C1 segment of cervical spinal cord (tissue), 14 donors: ENCODE measurements at places on chromosomes 3 and 15.

- no peak for DNase-seq
Observed at GRCh38 chr3:173660645-173661299, 263.2 kb downstream of the NLGN1 start.

DNA sequence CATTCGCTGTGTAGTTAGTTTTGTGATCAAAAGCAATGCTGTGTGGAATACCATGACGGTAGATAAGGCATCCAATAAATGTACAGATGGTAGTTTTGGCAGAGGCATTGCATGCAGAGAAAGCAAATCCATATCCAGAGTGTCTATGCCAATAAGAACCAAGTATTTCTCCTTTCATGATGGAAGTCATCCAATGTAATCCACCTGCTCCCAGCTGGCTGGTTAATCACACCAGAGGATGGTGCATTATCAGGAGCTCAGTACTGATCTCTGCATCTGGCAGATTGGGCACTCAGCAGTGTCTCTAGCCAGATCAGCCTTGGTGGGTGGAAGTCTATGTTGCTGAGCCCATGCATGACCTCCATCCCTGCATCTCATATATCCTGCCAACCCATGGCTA is 677.7 kb upstream of the NECTIN3 start:
- DNase-seq, result no peak

DNA sequence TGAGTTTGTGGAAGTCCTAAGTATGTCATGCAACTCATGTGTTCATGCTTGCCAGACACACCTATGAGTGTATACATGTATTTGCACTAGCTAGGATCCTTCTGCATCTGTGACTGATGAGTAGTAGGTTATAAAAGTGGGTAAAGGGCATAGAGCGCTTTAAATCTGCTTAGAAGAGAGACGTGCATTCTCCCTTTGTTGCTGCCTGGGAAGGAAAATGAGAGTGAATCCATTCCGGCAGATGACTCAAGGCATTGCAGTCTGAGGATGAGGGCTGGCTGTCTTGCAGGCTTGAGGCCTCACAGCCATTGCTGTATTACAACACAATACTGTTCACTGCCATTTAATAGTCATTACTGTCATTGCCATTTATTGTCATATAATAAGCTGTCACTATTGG is 120.8 kb upstream of the UMPS start:
- DNase-seq, result no peak

GRCh38 chr3:143298886-143299535 is 179.4 kb downstream of the CHST2 start:
- no peak for DNase-seq

- DNase-seq, result no peak
Observed at GRCh38 chr3:134338201-134338512, 36.1 kb downstream of the AMOTL2 start.

- no peak for DNase-seq
Observed at GRCh38 chr3:191253089-191253799, 54.2 kb downstream of the OSTN start.

DNA sequence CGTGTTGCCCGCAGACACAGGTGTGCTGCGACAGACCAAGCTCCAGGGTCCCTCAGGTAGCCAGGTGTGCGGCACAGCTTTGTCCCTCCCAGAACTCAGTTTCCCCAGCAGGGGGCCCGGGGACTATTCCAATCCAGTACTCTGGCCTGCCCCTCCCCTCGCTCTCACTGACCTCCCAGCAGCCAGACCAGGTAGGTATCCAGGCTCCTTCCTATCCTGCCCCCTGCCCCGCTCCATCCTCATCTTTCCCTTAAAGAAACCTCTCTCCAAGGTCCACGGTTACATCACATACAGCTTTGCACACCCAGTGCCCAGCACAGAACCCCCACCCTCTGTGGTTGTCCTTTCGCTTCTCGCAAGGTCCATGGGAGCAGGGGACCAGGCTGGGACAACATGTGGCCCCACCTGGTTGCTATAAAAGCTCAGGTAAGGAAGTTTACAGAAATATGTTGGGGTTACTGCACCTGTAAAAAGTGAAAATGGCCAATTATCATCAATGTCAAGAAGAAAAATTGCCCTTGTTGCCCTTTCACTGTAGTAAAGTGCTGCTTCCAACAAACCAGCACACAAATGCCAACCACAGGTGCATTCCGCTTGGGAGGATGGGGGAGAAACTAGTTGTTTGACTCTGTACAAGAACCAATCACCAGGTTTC is 7.3 kb upstream of the CYP11A1 start:
- DNase-seq, result no peak
